ENCODE measurements at places on chromosomes 16 and 17. TPM values are rescaled to one million over a fixed set of nuclear protein-coding genes. Genes with fewer than 3 reads are reported as not detected.

MMP2 gene
- total RNA-seq = 606 TPM

PYY gene
- total RNA-seq = not detected

DNA sequence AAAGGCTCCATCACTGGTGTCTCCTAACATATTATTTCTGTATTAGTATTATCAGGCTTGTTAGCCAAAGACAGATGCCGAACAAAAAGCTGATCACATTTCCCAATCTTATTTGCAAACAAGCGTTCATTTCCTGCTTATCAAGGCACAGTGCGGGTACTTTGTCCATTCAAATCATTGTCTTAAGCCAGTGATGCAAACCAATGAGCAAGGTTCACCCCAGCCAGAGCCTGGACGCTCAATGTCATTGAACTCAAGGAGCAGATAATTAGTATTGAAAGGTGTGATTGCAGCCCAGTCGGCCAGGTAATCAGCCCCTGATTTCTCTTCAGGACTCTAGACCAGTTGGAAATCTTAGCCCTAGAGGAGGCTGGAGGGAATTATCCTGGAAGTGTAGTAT is 20.4 kb upstream of the SOX9 start:
- DNase-seq = no peak
- H3K27ac ChIP-seq = no peak overlapping the region
- no peaks in the 10 kb centered on the region for H3K36me3 ChIP-seq
- H3K4me3 ChIP-seq = no peak overlapping the region
- H3K4me1 ChIP-seq = no peaks in the 10 kb centered on the region
- H3K27me3 ChIP-seq = no peaks in the 10 kb centered on the region

ZP2 gene
- not detected for total RNA-seq

DNA sequence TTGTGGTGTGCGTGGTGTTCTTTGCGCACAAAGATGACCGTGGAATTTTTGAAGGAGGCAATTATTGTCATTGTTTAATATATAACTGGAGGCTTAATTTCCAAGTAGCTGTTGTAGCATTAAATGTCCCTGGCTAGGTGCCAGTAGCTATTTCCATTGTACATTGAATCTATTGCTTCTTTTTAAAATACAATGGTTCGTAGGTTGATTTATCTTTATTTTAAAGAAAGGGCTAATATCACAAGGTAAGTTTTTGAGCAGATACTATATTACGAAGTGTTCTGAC is 127.1 kb downstream of the RPTOR start:
- no peak overlapping the region for H3K27ac ChIP-seq
- H3K4me1 ChIP-seq = peaks cover 19% of the 10 kb centered on the region
- no peaks in the 10 kb centered on the region for H3K27me3 ChIP-seq
- no peak overlapping the region for H3K4me3 ChIP-seq

DNA sequence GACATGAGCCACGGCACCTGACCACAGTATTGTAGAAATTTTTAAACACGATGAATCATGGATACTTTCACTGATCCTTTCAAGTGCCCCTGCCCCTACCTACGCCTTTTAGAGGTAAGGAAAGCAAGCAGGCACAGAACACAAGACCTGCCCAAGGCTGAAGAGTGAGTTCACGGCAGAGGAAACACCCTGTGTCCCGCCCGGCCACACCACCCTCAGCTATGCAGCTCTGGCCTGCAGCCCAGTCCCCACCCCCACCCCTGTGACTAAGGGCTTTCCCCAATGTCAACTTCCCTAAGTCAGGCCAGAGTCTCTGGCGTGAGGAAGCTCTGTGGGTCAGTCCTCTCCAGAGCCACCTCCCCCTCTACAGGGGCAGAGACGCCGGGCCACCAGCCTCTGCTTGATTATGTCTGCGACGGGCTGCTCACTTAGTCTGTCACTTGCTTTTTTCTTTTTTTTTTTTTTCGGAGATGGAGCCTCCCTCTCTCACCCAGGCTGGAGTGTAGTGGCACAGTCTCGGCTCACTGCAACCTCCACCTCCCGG is 8.4 kb downstream of the SLC16A5 start:
- H3K4me3 ChIP-seq = no peak overlapping the region
- peak overlapping the region; percentile 73 for H3K27ac ChIP-seq
- DNase-seq = no peak
- no peaks in the 10 kb centered on the region for H3K27me3 ChIP-seq

DNA sequence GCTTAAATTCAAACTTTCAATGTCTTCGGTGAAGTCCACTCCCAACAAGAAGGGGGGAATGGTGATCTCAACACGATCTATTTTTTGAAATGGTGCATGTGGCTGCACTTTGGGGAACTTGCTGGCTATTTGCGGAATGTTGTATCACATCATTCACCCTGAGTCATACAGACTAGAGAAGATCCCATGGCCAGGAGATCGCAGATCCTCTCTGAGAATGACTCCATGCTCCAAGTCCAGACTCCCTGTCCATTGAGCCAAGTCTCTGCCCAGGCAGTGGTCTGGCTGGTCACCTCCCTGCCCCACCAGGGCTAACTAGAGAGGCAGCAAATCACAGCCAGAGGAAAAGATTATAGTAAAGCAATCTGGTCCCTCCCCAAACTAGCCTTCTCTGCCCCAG is 120.6 kb downstream of the XYLT1 start:
- no peak overlapping the region for H3K4me3 ChIP-seq
- DNase-seq = no peak
- H3K36me3 ChIP-seq = no peaks in the 10 kb centered on the region
- no peak overlapping the region for H3K27ac ChIP-seq

GRCh38 chr17:18257982-18258355 is 569 bp downstream of the FLII start:
- peaks cover 42% of the 10 kb centered on the region for H3K36me3 ChIP-seq
- H3K4me3 ChIP-seq = peak overlapping the region; percentile 99
- H3K27me3 ChIP-seq = no peaks in the 10 kb centered on the region
- DNase-seq = peak; percentile 82
- peak overlapping the region; percentile 92 for H3K27ac ChIP-seq

MYO15A gene
- 1.3 TPM for total RNA-seq

KRTAP3-1 gene
- not detected for total RNA-seq

MRPL28 gene
- total RNA-seq = 45.4 TPM

- no peak overlapping the region for H3K4me3 ChIP-seq
- H3K4me1 ChIP-seq = peaks cover 18% of the 10 kb centered on the region
- no peaks in the 10 kb centered on the region for H3K27me3 ChIP-seq
Observed at GRCh38 chr17:58630883-58631522, 60.8 kb downstream of the TEX14 start.

- no peaks in the 10 kb centered on the region for H3K27me3 ChIP-seq
- H3K27ac ChIP-seq = no peak overlapping the region
- no peak overlapping the region for H3K4me3 ChIP-seq
- peaks cover 17% of the 10 kb centered on the region for H3K36me3 ChIP-seq
- H3K4me1 ChIP-seq = peaks cover 6% of the 10 kb centered on the region
- no peak for DNase-seq
Observed at GRCh38 chr17:80938556-80938955, 53.1 kb upstream of the CHMP6 start.

DNA sequence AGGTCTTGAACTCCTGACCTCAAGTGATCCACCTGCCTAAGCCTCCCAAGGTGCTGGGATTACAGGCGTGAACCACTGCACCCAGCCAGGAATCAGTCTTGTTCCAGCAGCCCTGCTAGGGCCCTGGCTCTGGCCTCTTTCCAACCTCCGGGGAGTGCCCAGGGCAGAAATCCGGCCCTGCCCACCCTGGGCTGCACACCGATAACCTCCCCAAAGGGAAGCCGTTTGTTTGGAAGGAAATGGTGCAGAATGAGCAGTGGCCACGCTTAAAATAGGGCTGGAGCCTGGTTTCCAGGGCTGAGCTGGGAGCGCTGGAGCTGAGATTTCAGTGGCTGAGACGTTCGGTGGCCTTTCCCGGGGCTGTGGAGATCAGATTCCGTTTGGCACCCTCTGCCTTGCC is 17.8 kb upstream of the EMP2 start:
- peaks cover 43% of the 10 kb centered on the region for H3K4me1 ChIP-seq
- DNase-seq = no peak
- H3K27me3 ChIP-seq = no peaks in the 10 kb centered on the region
- peak overlapping the region; percentile 46 for H3K27ac ChIP-seq
- no peak overlapping the region for H3K4me3 ChIP-seq

C16orf86 gene
- 3.6 TPM for total RNA-seq

BCL6B gene
- 13.3 TPM for total RNA-seq

CCDC200 gene
- not detected for total RNA-seq

DNA sequence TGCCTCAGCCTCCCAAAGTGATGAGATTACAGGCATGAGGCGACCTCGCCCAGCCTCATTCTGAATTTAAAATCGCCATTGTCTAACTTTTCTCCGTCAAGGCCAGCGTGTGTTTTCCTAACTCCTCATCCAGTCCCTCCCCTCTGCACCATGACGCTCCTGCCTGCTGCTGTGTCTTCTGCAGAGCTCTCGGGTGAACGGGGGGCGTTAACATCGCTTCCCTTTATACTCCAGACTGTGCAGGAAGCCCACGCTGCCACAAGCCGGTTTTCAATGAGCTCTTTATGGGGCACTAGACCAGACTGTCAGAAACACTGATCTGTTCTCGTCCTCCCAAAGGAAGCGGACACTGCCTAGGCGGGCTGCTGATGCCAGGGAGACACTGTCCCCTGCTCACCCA is 13.2 kb downstream of the AANAT start:
- no peaks in the 10 kb centered on the region for H3K4me1 ChIP-seq
- no peaks in the 10 kb centered on the region for H3K27me3 ChIP-seq
- peaks cover 59% of the 10 kb centered on the region for H3K36me3 ChIP-seq
- no peak for DNase-seq
- no peak overlapping the region for H3K4me3 ChIP-seq

LRRC46 gene
- 0.44 TPM for total RNA-seq

GLIS2 gene
- total RNA-seq = 31.0 TPM

CD300C gene
- 6.6 TPM for total RNA-seq

- no peak for DNase-seq
- no peak overlapping the region for H3K4me3 ChIP-seq
- no peaks in the 10 kb centered on the region for H3K27me3 ChIP-seq
- no peaks in the 10 kb centered on the region for H3K4me1 ChIP-seq
Observed at GRCh38 chr16:66590322-66590721, 11.1 kb downstream of the CMTM2 start.

DNA sequence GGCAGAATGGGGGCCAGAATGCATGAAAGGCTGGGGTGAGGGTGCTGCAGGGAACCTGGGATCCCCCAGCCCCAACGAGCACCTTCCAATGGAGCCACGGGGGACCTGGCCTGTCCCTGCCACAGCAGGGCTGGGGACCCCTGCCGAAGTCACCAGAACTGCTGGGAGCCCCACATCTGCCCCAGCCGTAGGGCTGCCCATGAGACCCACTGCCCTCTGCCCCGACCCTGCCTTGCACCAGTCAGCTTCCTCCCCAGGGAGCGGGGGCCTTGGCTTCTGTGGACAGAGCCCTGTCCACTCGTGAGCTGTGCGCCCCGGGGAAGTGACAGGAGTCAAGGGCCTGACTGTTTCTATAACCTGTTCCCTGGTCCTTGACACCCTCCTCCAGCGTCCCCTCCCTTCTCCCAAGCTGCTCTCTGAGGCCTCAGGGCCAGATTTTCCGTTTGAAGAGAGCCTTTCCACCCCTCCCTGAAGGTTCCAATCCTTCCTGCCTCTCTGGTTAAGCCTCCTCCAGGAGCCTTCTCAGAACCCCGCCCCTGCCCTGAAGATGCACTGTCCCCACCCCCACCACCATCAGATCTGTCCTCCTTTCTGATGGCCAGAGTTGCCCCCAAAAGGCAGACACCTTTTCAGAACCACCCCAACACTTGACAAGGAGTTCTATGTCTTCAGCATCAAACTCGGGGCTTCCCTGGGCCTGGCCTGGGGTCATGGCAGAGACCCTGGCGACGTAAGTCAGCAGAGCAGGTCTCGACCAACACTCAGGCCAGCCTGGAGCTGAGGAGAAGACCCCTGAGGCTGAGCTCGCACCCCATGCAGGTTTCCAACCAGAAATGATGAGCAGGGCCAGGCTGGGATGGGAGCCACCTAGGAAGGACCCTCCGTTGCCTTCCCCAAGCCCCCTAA is 10.7 kb upstream of the PRR29 start:
- H3K27ac ChIP-seq = no peak overlapping the region
- peaks cover 31% of the 10 kb centered on the region for H3K4me1 ChIP-seq
- H3K27me3 ChIP-seq = no peaks in the 10 kb centered on the region

DNA sequence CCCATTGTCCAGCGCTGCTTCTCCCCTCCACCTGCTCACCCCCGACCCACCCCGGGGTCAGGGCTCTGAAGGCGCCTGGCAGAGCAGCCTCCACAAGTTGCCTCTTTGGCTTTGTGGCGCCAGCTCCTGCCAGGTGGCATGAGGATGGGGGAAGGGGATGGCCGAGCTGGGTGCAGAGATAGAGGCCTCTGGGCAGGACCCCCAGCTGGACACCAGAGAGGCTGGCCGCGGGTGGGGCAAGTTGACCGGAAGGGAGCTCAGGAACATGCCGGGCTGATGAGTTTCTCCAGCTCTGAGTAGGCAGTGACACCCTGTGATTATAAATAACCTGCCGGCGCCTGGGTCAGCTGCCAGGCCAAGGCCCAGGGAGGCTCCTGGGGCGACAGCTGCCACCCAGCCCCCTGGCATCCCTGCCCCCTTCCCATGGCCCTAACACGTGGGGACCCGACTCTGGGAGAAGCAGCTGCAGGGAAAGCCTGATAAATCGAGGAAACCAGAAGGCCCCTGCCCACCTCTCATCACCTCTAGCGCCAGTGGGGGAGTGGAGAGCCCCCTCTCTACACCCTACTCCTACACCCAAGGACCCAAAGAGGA is 729 bp downstream of the P2RX5 start:
- H3K36me3 ChIP-seq = no peaks in the 10 kb centered on the region
- H3K27ac ChIP-seq = no peak overlapping the region
- H3K4me1 ChIP-seq = peaks cover 4% of the 10 kb centered on the region
- no peak for DNase-seq

DNA sequence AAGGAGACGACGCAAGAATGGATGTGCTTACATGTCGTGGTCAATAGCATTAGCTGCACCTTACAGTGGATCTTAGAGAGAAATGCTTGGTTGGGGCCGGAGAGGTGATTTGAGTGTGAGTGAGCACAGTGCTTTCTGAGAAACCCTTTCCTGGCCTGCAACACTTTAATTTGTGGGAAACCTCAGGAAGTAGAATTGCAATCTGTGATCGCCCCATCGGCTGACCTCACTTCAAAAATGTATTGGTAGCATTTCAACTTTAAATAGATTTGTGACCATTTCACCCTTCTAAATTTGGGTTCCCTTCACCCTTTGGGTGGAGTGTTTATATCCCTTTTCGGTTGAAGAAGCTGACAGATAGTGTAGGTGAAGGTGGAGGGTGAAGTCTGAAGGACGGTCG is 13.2 kb downstream of the PRKCB start:
- DNase-seq = no peak
- H3K36me3 ChIP-seq = no peaks in the 10 kb centered on the region
- H3K4me3 ChIP-seq = no peak overlapping the region
- no peaks in the 10 kb centered on the region for H3K4me1 ChIP-seq
- H3K27me3 ChIP-seq = no peaks in the 10 kb centered on the region
- H3K27ac ChIP-seq = no peak overlapping the region
